ENCODE measurements at places on chromosomes 6 and 20.

DNA sequence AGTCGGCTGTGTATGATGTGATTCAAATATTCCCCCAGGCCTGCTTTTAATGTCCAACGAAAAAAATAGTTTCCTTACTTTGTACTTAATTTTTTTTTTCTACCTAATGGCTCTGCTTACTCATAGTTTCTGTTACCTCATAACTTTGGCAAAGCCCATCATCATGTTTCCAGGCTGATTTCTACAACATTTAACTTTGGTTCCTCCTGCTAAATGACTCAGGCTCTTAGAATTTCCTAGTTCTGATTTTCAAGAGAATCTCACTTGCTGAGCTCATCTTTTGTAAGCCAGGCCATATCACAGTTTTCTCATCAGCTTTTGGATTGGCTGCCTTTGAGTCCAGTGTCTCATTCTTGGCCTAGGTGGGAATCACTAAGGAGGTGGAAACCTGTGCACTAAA lies 323.1 kb downstream of the HDGFL1 start:
- DNase-seq = no peak

GRCh38 chr20:18412221-18412901 lies 54.5 kb downstream of the DZANK1 start:
- no peak for DNase-seq

DNA sequence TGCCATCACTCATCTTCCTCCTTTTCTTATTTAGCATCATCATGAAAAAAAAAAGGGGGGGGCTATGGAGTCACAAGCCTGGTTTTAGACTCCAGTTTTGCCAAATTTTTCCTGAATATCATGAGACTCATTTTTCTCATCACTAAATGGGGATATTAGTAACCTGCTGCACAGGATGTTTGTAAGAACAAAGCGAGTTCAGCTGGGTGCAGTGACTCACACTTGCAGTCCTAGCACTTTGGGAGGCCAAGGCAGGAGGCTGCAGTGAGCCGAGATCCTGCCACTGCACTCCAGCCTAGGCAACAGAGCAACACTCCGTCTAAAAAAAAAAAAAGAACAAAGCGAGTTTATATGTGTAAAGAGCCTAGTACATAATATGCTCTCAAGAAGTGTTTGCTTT lies 82.8 kb downstream of the TFAP2A start:
- no peak for DNase-seq

GRCh38 chr6:44475417-44475778 lies 87.9 kb downstream of the CDC5L start:
- DNase-seq = no peak

DNA sequence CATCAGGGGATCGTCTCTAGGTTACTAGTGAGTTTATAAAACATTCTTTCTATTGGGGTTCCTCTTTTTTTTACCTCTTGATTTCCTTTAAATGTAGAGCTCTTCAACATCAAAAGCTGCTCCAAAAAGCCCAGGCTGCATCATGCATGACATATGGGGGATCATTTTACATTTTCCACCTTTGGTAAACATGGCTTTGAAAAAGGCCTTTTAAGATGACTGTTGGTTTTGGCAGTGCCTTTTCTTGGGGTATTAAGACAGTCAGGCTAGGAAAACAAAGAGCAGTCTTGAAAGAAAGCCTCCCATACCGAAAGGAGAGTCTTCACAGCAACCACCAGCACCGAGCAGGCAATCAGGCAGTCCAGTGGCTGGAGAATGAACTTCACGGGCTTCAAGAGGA lies 73.2 kb downstream of the NPEPL1 start:
- DNase-seq = no peak

DNA sequence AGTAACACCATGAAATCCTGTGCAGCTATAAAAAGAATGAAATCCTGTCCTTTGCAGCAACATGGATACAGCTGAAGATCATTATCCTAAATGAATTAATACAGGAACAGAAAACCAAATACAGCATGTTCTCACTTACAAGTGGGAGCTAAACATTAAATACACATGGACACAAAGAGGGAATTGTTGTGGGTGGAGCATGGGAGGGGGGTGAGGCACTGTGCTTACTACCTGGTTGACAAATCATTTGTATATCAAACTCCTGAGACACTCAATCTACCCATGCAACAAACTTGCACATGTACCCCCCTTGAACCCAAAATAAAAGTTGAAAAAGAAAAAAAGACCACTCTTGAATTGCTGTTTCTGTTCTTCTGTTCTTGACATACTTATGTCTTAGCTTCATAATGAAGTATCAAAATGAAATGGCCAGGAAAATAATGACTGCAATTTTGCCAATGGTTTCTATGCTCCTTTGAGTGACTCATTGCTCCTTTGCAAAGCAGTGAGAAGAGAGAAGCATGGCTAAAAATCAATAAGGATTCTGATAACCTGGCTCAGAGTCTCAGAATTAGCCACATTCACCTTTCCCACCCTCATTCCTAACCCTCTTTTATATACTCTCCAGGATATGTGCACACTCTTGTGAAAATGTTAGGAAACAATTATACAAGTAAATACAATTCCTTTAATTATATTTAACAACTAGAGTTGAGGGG lies 71.0 kb downstream of the CYP39A1 start:
- DNase-seq = no peak

GRCh38 chr6:127247114-127248096 lies 19.3 kb upstream of the RNF146 start:
- DNase-seq = no peak

DNA sequence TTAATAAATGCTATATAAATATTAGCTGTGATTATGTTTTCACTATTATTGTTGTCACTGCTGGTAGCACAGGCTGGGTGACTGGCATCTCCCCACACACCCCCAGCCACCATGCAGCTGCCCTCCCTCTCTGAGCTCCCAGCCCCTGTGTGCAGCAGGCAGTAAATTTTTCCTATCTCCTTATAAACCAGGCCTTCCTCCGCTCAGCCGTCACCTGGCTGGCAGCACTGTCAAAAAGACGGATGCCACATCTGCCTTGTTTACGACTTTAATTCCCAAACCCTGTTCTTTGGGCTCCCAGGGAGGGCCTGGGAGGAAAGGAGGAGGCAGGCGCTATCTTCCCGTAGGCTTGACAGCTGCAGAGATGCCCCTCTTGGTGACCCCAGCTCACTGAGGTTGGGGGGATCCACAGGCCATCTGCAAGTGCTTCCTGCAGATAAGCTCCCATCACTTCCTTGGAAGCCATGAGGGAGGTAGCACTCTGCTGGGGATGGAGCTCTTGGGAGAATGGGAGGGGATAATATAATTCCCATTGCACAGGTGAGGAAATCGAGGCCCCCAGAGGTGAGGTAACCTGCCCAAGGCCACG lies 94.5 kb downstream of the GRM4 start:
- no peak for DNase-seq

GRCh38 chr6:127186889-127187288 lies 68.4 kb downstream of the RSPO3 start:
- DNase-seq = peak; percentile 62

DNA sequence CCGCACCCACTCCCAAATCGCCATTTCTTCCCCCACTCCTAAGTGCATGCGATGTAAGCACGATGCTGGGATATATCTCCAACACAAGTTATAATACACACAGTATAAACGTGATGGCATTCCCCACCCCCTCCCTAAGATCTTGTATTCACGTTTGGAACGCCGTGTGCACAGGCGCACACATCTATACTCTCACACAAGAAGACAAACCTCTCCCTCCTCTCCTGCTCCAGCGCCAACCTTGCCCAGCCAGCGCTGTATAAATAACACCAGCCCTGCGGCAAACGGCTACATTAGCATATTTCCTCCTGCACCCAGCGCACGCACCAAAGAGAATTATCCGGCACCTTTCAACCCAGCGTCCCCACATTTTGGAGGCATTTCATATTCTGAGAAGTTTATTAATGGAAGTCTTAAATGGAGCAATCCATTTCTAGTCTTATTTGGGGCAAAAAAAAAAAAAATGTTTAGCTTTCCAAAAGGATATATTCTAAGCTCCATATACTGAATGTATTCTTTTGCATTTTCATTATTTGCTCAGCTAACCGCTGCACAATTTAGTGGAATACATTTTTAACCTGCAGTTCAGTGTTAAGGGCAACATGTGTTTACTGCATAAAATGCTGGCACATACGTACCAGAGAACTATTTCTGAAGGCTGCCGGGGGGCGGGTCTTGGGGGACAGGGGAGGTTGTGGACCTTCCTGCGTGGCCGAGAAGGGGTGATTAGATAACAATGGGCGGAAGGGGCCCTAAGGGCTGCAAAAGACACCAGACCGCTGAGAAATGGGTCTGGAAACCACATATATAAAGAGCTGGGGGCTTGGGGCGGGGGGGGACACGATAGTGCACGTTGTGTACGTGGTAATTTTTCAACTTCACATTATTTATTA lies 1.1 kb upstream of the SLC22A23 start:
- DNase-seq = no peak

- no peak for DNase-seq
Measured at GRCh38 chr20:43550456-43550855, 8.4 kb upstream of the SGK2 start.

GRCh38 chr20:57000441-57000968 lies 265.9 kb downstream of the BMP7 start:
- DNase-seq = no peak

DNA sequence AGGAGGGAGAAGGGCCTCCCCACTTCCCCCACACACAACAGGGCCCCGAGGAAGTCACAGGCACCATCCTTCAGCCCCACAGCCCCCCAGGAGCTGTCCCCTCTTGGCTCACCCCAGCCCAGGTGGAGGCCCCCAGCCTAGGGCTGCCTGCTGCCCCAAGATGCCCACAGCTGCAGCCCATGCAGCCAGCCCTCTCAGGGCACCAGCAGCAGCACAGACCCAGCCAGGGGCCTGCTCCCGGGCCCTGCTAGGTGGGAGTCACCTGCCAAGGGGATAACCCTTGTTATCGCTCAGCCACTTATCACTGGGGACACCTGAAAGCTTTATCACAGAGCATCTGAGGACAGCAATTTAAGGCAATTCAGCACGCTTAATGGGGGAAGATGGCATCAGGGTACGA lies 55.0 kb downstream of the GRM4 start:
- DNase-seq = no peak

DNA sequence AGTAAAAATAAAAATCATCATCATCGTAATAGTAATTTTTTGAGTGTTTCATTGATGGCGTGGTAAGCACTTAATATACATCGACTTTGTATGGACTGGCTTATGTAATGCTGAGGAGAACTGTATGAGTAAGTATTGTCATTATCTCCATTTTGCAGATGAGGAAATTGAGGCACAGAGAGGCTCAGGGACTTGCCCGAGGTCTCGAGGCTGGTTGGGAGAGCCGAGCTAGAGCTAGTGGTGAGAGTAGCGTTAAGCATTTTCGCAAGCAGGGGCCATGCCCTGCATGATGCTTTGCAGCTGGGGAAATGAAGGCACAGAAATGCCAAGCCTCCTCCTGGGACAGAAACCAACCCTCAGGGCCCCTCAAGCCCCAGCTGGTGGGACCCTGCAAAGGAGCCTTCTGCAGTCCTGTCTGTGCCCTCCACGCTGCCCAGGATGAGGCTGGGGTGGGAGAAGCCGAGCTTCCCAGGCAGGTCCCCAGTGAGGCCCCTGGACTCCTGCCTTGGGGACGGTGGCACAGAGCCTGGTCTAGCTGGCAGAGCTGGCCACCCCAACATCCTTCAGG lies 31.1 kb upstream of the STX16 start:
- no peak for DNase-seq

GRCh38 chr6:136895901-136896300 lies 26.2 kb upstream of the SLC35D3 start:
- DNase-seq = no peak

DNA sequence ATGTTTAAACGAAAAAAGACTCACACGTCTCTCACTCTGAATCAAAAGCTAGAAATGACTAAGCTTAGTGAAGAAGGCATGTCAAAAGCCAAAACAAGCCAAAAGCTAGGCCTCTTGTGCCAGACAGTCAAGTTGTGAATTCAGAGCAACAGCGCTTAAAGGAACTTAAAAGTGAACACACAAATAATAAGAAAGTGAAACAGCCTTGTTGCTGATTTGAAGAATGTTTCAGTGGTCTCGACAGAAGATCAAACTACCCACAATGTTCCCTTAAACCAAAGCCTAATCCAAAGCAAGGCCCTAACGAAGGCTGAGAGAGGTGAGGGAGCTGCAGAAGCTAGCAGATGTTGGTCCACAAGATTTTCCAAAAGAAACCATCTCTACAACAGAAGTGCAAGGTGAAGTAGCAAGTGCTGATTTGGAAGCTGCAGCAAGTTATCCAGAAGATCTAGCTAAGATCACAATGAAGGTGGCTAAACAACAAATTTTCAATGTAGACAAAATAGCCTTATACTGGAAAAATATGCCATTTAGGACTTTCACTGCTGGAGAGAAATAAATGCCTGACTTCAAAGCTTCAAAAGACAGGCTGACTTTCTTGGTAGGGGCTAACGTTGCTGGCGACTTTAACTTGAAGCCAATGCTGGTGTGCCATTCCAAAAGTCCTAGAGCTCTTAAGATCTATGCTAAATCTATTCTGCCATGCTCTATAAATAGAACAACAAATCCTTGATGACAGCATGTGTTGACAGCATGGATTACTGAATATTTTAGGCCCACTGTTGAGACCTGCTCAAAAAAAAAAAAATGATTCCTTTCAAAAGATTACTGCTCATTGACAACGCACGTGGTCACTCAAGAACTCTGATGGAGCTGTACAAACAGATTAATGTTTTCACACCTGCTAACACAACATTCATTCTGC lies 40.3 kb downstream of the SEC63 start:
- DNase-seq = no peak

DNA sequence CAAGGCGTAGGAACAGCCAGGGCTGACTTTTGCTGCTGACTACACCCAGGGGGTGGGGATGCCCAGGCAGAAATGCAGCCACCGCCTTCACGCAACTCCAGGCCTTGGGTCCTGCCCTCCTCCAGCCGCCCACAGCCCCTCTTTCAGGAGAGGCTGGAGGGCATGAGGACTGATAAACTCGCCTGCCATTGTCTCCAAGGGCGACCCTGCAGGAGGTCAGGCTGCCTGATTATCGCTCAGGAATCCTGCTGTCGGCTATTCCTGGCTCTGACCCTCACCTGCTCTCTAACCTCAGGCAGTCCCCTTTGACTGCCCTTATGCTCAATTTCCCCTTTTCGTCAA lies 62.0 kb upstream of the HDDC2 start:
- no peak for DNase-seq

DNA sequence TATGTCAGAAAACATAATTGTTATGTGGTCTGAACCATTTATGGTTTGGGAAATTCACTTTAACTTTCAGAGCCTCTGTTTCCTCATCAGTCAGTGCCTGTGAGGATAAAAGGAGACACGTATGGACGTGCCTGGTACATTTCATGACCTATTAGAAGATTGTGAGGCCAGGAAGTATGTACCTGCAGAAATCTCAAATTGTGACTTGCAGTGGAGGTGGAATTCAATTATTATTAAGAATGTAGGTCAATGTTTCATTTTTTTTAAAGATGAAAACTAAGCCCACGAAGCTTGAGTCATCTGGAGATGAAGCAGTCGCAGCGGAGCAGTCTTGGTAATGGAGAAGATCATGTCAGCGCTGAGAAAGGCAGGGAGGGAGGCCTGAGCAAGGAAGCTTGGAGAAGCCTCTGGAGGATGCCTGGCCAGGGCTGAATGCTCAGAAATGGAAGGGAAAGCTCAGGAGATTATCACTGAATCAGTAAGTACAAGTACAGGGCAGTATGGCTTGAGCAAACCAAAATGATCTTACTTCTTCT lies 3.9 kb upstream of the DSE start:
- DNase-seq = no peak
